ENCODE measurements at places on chromosomes 7 and 10.

DNA sequence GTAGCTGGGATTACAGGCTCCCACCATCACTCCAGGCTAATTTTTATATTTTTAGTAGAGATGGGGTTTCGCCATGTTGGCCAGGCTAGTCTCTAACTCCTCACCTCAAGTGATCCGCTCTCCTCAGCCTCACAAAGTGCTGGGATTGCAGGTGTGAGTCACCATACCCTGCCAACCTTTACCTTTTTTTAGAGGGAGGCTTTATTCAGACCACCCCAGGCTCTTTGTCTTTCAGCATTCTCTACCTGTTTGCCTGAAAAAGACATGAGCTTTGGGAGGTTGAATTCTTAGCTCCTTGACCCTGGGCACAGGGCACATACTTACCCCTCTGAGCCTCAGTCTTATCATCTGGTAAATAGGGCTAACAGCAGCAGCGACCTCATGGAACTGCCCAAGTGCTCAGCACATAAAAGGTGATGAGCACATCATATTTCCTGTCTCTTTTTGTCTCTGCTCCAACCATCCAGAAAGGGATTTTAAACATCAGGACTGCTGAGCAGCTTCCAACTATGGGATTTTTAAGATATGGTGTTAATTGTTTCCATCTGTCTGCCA lies 17.0 kb downstream of the FRMPD2 start:
- peak; percentile 3 for DNase-seq

GRCh38 chr7:35792472-35792871 lies 8.4 kb upstream of the SEPTIN7 start:
- no peak for DNase-seq

DNA sequence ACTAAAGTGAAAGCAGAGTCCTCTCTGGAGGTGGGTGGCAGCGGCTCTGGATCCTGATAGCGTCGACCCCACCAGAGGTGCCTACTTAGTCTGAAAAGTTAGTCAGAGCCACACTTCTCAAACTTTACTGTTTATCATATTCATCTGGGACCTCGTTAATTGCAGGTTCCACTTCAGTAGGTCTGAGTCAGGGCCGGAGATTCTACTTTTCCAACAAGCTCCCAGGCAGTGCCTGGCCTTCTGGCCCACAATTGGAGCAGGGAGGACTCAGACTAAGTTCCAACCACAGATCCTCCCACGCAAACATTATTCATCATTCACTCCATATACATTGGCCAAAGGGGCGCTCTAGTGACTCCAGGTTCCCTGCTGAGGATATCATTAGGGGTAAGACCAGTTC lies 78.1 kb downstream of the VSTM4 start:
- no peak for DNase-seq

DNA sequence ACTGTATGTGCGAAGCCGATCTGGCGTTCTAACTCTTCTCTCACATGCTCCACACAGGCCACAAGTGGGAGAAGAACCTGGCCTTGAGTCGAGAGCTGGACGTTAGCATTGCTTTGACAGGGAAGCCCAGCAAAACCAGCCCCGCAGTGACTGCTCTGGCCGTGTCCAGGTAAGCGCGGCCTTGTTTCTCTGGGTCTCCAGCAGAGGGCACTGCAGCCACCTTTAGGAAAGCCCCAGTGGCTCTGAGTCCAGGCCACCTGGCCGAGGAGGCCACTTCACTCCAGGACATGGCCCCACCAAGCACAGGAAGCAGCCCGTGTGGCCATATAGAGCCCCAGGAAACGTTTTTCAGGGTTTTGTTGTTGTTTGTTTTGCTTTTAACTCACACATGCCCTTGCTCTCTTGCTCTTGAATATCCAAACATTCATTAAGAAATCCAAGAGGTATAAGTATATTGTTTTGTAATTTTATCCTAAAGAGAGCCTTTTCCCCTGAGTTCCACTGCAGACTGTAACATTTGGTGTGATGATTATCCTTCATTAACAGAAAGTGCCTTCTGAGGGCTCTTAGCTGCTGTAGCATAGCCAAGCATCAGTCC lies 41.8 kb upstream of the LRRC18 start:
- no peak for DNase-seq

DNA sequence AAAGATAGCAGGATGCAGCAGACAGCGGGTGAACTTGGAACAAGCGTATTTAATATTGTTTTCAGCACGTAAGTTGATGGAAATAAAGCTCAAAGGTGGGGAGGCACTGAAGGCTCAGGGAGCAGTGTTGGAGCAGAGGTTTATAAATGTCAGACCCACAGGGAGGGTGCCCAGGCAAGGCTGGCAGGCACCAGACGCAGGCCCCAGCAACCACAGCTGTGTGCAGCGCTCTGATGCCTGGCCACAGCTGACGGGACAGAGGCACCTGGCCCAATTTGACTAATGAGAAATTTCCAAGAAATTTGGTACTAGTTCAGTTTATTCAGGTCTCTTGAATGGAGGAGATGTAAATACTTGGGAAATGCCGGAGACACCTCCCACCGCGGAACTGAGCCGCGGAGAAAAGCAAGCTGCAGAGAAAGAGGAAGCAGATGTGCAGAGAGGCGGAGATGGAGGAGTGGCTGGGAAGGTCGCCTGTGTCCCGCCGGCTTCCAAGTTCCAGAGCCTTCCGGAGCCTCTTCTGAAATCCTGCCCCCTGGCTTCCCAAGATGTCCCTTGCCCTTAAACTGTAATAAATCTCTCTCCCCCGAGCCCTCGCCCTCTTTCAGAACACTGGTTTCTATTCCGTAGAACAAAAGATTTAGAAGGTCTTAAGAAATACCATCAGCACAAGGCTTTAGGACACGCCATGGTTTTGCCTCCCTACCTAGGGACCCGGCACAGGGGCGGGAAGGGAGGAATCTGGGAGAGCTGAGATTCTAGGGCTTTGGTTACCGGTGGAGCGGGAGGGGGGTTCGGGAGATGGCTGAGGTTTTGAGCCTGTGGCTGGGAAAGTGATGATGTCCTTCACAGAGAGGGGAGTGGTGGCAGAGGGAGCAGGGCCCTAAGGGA lies 38.4 kb upstream of the PLXNA4 start:
- DNase-seq, result no peak

DNA sequence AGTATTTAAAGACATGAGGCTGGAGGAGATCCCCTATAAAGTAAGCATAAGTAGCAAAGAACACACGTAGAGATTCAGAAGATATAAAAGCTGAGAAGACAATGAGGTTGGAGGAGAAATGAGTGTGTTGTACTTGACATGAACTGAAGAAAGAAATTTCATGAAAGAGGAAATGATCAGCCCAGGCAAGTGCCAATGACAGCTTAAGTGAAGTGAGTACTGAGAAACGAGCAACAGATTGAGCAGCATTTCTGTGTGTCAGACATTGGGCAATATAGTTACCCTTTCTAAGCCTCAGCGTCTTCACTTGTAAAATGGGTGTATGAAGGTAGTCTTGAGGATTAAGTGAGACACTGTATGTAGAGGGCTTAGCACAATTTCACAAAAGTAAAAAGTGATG lies 4.8 kb upstream of the LIPA start:
- no peak for DNase-seq

DNA sequence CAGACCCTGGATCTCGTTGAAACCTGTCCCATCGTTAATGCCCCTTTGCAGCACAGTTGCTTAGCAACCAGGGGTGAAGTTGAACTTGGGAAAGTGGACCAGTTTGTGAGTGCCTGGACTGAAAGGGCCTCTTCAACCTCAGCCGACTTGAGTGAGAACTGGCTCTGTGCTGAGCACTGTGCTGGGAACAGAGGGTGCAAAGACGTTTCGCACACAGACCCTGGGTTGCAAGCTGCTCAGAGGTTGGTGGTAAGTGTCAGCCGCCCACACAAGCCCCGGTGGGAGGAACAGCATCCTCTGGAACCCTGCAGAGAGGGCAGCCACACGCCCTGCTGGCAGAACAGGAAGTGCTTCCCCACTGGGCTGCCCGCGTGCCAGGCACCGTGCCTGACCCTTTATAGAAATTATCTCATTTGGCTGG lies 89.2 kb downstream of the CARD11 start:
- no peak for DNase-seq

- DNase-seq, result no peak
These were observed 113.0 kb downstream of the SEC23IP start for GRCh38 chr10:120005207-120006201.

DNA sequence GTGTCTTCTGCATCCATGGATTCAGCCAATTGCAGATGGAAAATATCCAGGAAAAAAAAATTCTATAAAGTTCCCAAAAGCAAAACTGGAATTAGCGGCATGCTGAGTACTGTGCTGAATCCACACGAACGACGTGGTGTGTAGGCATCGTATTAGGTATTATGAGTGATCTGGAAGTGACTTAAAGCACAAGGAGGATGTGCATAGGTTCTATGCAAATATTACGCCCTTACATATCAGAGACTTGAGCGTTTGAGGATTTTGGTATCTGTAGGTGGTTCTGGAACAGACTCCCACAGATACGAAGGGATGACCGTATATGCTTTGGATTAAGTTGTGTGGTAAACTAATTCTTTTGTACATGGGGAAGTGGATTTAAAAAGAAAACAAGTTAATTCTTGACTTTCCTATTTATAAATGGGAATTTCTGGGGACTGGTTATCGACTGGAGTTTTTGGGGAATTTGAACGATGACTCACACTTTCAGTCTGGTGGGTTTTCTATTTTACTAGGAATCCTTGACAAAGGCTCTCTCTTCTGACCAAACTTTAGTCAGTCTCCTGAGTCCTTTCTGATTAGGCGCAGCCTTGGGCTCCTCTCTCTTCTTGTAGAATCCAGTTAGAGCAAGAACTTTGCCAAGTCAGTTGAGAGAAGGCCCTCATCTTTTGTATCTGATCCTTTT lies 5.4 kb upstream of the NUB1 start:
- DNase-seq, result no peak

DNA sequence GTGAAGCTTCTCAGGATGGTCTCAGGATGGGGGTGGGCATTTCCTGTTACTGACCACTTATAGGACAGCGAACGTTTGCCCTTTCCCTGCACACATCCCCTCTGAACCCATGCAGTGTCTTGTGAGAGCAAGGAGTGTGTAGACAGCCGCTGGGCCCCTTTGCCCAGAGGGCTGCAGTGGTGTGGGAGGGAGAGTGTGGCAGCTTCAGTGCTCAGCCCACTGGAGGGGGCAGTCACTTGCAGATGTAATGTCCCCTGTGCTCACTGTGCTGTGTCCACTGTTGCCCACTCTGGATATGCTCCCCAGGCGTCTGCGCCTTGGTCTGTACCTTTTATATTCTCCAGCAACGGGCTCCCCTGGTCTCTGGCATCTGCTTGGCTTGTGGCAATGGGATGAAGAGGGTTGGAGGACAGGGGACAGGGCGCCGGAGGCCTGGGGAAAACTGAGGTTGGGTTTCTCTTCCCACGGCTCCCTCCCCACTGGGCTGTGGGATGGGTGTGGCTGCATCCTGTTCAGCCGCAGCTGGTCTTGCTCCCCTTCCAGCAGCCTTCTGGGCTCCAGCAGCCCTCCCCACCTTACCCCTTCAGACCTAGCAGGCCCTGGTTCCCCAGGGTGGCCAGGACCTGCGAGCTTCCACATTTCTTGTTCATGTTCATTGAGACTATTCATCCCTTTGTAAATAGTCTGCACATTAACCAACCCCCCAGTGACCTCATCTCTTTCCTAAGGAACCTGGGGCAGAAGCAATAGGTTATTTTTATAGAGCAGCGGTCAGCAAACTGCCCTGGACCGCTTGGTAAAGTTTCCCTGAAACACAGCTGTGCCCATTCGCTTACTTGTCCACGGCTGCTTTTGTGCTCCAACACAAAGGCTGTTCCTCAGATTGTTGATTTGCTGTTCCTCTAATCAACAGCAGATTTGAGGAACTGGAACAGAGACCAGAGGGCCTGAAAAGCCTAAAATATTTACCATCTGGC lies 6.1 kb downstream of the ZNF789 start:
- DNase-seq, result no peak

- DNase-seq, result no peak
These were observed 25.3 kb downstream of the DNMBP start for GRCh38 chr10:99984211-99985034.

DNA sequence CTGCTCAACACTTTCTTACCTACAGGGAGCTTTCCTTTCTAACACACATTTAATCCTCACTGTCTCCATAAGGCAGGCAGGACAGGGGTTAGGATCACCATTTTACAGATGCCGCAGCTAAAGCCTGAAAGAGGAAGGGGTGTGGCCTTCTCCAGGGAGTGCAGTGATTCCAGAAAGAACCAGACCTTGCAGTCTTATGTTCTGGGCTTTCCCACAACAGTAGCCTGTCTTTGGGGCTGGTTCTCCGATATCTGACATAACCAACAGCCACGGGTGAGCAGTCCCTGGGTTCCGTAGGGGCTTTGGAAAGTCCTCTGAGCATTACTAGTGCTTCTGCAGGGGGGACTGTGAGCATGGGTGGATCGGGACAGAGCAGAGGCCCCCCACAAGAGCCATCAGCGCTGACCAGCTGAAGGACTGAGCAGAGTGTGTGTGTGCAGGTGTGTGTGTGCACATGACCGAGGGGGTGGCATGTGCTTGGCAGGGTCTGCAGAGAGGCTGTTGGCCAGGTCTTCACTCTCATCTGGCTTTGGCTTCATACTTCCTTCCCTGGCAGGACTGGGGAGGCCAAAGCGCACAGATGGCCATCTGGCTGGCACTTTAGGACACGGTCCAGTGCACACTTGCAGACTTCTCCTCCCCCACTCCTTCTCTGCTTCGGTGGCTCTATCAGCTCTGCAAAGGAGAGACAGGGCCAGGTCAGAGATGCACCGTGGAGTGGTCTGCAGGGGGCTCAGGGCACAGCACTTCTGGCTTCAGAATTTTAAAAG lies 400.3 kb downstream of the RPS24 start:
- no peak for DNase-seq

- no peak for DNase-seq
These were observed 1.2 kb downstream of the CASD1 start for GRCh38 chr7:94510582-94511496.

- DNase-seq, result no peak
These were observed 113.4 kb downstream of the ST7 start for GRCh38 chr7:117066668-117067067.

DNA sequence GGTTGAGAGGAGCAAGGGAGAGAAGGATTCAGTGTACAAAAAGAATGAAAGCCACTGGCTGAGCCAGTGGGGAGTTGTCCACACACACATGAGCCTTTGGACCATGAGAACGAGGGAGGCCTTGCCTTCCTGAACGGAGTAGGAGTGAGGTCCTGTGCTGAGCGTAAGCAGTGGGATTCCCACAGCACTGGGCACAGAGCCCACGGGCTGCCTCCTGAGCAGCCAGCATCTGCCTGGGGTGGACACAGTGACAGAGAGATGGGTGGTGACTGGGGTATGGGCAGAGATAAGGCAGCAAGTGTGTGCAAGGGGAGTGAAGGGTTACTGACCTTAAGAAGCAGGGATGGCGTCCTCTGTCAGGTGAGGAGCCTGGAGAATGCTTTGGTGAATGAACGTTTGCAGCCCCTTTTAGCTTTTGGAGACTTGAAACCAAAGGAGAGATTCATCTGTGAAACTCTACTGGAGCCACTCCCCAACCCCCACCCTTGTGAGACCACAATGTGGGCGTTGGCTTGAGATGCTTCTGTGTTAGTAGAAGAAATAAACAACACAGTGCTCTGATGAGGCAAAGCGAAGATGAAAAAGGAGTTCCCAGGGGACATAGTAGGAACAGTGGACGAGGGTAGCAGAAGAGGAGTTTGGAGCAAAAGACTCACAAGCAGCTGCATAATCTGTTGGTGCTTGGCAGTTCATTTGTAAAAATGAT lies 56.5 kb downstream of the FIGNL1 start:
- no peak for DNase-seq

- no peak for DNase-seq
These were observed 141.9 kb downstream of the TCF7L2 start for GRCh38 chr10:113091920-113092319.

Measured in GM04503 (cell line).